ENCODE measurements at places on chromosomes 7 and 10.

- no peak for DNase-seq
Measured at GRCh38 chr10:124198871-124199270, 105.5 kb upstream of the CHST15 start.

DNA sequence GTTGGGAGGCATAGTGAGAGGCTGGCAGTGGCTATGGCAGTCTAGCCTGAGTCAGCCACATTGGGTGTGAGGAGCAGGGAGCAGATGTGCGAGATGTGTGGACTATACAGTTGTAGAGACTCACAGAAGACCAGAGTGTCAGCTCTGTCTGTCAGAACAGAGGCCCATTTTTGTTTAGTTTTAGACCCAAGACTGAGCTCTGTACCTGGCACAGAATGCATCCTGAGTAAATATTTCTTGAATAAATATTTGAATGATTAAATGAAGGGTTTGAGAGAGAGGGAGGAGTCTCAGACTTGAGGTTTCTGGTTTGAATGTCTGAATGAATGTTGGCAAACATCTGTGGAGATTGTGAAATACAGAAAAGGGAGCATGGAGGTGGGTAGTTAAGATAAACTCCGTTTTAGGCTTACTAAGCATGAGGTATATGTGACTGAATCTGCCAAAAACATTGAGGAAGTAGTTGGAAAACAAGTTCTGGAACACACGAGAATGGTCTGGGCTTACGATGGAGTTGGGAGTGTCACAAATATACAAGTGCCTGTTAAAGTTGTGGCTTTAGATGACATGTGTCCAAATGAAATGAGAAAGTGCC lies 3.6 kb downstream of the SEC23IP start:
- no peak for DNase-seq

GRCh38 chr10:100670828-100671479 lies 74.4 kb upstream of the PAX2 start:
- DNase-seq = no peak

GRCh38 chr7:77338260-77338659 lies 77.9 kb downstream of the GSAP start:
- DNase-seq = no peak

- DNase-seq = no peak
Measured at GRCh38 chr7:121219026-121219425, 109.8 kb upstream of the WNT16 start.

DNA sequence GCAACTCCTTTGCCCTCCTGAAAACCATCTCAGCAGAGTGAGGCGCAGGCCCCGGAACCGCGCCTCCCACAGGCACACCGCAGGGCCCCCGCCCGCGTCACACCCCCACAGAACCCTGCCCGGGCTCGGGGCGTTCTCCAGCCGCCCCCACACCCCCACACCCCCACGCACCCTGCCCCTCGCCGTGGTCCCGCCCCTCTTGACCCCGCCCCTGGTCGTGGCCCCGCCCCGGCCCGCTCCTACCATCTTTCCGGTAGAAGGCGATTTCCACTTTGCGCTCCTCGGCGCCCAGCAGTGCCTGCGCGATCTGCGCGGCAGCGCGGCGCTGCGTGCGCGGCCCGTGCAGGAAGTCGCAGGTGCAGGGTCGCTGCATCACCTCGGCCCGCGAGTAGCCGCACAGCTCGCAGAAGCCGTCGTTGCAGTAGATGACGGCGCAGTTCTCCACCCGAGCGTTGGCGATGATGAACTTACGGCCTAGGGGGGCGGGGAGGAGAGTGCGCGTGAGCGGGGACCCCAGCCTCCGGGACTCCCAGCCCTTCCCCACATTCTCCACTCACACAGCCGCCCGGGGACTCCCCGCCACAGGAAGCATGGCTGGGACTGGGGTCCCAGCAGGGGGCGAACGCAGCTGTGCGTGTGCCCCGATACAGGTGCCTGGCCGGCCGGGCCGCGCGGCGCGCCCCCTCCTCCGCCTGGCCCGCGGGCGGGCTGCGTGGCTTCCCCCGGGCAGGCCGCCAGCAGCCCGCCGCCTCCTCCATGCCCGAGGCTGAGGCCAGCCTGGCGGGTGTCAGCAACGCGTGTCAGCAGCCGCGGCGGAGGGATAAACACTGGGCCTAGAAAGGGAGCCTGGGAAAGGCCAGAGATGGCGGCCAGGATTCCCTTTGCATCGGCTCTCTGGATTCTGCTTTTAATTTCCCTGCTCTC lies 3.4 kb downstream of the KCNH2 start:
- peak; percentile 31 for DNase-seq

DNA sequence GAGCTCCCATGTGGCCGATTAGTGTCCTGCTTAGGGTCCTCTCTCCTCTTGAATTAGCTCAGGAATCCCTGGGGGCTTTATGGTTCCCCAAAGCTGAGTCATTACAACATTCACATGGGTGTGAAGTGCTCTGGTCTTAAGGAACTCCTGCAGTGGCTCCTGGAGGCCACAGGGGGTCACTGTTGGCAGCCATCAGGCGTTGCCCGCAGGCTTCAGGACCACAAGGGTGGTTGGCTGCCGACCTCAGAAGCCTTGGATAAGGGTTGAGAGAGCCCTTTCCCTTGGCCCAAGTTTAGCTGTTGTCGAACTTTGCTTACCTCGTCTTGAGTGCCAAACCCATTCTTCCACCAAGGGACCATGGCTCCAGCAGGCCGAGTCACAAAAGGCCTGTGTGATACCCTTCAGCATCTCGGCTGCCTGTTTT lies 61.7 kb downstream of the SH2D4B start:
- DNase-seq = peak; percentile 65

GRCh38 chr10:126723226-126723625 lies 52.7 kb upstream of the C10orf90 start:
- no peak for DNase-seq

- DNase-seq = no peak
Measured at GRCh38 chr7:115293628-115294240, 371.8 kb downstream of the MDFIC start.

DNA sequence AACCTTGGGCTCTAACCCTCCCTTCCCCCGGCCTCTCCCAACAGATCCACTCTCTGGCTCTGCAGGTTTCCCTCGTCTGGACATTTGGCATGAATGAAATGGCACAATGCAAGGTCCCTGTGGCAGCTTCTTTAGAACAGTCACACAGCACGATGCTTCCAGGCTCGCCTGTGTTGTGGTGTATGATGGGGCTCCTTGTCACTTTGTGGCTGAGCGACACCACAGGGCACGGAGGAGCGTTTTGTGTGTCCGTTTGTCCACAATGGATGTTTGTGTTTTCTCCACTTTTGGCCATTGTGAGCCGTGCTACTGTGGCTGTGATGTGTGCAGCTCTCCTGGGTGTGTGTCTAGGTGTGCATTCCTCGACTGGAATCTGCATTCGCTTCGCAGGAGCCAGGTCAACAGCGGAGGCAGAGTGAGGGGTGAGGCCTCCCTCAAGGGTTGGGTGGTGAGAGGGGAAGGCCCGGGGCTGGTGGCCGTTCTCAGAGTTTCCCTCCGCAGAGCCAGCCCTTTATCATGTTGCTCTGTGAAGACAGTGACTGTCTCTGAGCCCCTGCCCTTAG lies 22.3 kb upstream of the SHH start:
- no peak for DNase-seq

DNA sequence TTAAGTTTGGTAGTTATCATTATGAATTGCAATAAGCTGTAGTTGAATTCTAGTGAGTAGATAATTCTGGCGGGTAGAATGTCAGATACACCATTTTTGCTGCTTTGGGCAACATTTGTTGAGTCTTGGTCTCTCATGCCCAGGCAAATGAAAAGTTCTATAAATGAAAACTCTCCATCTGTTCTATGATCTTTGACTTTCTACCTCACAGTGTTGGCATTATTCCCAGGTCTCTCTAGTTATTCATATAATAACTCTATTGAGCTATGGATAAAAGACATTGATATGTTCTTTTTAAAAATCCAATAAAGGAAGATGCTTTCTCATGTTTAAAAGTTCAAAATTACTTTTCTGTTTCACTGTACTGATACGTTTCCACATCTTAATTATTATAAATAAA lies 415.3 kb upstream of the SEMA3D start:
- DNase-seq = peak; percentile 87

DNA sequence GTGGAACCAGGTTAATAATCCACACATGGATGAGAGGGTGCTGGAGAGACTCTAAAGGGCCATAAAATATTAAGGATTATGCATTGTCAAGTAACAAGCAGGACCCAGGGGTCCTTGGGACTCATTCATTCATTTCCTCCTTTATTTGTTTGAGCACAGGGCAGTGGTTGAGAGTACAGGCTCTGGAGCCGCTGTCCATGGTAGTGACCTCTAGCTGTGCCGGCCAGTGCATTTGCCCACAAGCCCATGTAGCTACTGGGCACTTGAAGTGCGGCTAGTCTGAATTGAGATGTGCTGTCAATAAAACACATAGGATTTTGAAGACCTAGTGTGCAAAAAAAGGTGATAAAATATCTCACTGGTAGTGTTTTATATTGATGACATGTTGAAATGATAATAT lies 137.6 kb downstream of the C10orf105 start:
- DNase-seq = no peak

GRCh38 chr10:378230-378929 lies 243.1 kb downstream of the ZMYND11 start:
- no peak for DNase-seq

DNA sequence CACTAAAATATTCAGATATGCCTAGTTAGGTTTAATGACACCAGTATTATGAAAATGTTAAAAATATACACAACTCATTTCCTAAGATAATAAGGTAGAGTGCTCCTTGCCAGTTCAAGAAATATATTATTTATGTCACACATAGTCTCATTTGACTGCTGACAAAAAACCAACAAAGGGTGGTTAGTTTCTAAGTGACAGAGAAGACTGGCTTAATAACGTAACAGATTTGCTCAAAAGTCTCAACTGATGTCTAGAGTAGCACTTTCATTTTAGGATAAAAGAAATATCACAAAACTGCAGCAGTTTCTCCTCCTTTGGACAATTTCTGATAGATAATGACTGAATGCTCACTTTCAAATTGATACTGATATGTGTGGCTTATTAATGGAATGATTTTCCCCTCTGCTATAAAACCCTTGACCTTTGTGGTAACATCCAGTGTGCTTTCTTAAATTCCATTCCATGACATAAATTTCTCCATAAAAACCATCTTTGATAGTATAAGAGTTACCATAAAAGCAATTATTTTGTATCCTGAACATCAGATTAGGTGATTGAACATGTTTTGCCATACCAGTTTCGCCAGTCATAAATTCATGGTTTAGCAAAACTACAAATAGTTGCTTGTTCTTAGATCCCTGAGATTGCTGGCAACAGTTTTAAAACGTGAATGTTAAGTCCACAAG lies 94.2 kb downstream of the NRBF2 start:
- no peak for DNase-seq

DNA sequence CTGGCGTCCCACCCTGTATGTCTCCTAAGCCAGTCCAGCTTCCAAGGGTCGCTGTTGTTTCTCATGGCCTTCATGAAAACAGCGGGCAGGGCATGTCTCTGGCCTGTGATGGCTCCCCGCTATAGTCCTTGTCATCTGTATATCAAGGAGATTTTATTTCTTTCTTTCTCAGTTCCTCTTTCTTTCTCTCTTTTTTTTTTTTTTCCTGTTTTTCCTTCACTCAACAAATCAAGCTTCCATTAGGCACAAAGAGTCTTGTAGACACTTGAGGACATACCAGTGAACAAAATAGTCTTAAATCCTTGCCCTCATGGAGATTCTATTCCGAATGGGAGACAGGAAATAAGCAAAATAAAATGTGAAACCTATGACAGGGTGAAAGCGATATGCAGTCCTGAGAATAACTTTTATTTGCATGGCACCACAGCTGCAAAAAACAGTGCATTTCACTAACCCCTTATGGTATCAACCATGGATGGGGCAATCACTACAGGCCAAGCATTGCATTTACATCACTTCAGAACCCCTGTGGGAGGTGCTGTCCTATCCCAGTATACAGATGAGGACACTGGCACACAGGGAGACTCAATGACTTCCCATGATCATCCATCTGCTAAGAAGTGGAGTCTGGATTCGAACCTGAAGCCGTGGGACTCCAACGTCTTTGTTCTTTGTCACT lies 50.7 kb downstream of the SYPL1 start:
- no peak for DNase-seq

DNA sequence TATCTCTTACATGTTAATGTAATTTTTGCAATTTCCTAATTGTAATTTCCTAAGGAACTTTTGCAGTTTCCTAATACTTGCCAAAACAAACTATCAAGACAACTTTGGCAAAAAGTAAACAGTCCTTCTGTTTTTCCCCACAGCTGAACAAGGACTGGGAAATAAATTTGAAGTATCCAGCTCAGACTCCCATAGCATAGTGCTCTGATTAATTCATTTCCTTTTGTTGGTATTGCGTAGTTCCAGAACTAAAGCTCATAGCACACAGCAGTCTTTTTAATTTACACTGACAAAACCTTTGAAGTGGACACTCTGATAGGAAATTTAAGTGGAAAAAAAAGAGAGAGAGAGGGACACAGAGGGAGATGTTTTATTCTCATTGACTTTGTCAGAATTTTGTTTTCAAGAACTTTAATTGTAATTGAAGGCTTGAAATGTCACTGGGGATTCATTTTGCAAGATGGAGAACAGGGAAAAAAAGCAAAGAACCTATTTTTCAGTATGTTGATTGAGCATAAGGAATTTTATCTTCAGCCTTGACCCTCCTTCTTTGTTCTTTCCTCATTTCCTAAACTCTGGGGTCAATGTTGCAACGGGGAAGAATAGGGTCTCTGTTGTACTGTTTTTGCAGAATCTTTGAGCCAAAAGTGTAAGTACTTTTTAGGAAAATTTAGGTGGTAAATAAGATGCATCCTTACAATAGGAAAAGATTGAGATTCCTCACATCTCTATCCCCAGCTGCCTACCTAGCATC lies 232.2 kb upstream of the NPSR1 start:
- DNase-seq = no peak

DNA sequence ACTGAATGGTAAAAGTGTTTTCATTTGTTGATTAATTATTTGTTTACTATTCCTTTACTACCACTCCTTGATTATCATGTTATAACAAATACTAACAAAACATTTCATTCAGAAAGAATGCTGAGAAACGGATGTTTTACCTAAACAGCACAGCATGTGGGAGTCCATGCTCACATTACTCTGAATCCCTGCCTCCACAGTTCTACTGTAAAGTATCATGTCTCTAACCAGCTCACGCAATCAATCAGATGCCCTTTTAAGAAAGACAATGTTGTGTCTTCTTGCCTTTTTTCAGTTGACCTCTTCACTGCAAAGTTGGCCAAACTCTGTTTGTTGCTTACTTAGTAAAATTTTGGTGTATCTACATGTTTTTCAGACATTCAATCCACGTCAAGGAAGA lies 232.5 kb upstream of the MDFIC start:
- no peak for DNase-seq
